ENCODE measurements at places on chromosomes 7 and 10.

GRCh38 chr7:16428672-16429071 is 7.3 kb upstream of the CRPPA start:
- DNase-seq = no peak

GRCh38 chr7:13055732-13056368 is 368.4 kb downstream of the ARL4A start:
- DNase-seq = no peak

DNA sequence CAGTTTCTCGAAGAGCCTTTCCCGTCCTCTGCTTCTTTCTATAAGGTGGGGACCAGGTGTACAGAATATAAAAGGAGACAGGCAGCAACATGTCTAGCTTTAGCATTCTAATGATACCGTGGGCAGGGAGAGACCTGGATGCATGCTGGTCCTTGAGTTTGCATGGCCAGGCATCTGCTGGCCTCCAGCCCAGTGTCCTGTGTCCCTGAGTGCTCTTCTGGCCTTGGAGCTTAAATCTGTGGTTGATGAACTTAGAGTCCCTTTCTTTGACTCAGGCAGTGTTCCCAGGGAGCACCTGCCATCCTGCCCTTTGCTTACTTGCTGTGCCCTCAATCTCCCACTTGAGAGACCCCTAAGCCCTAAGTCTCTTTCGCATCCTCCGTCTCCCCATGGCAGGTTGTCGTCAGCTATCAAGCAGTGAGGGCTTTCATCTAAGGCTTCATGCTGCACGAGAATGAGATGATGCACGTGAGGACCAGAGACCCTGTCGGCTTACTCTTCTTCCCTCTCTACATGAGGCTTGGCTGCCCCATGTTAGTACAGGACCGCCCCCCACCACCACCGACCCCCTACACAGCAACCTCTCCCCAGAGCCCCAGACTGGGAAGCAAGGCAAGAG is 313.4 kb upstream of the C7orf33 start:
- no peak for DNase-seq

- DNase-seq = no peak
These were observed 315.7 kb downstream of the TNS3 start for GRCh38 chr7:47266131-47266706.

GRCh38 chr10:43846968-43847367 is 198.3 kb upstream of the ZNF32 start:
- no peak for DNase-seq

DNA sequence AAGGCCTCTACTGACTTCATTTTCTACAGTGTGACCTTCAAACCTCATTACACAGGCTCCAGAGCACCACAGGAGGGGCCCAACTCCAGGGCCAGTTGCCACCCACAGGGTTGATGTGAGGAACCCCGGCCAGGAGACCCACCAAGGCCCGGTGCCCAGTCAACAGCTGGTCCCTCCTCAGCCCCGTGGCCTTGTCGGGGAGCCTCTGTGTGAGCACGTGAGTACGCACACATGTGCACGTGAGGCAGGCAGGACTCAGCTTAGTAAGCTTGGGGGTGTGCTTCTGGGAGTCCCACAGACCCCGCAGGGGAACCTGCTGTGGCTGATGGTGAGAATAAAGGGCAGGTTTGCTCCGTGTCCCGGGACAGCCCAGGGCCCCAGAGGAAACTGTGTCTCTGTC is 104.5 kb downstream of the VIPR2 start:
- DNase-seq = no peak

- DNase-seq = no peak
These were observed 595.9 kb downstream of the KCNMA1 start for GRCh38 chr10:77041636-77042258.

DNA sequence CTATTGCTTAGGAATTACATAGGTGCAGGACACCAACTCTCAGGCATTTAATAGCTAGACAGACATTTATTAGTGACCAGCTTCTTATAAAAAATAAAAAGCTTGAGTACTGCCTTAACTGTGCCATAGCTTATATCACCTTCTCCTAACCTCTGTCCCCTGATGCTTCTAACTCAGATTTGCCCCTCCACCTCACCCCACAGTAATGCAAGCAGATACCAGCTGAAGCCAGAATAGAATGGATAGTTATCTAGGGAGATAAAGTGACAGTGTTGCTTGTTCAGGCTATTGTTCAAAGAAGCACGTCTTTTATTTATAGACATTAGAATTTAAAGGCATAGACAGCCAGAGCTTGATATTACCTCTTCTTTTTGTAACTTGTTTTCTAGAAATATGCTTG is 99.6 kb upstream of the GLCCI1 start:
- DNase-seq = no peak

- DNase-seq = no peak
These were observed 54.8 kb downstream of the ABLIM1 start for GRCh38 chr10:114603303-114603702.

DNA sequence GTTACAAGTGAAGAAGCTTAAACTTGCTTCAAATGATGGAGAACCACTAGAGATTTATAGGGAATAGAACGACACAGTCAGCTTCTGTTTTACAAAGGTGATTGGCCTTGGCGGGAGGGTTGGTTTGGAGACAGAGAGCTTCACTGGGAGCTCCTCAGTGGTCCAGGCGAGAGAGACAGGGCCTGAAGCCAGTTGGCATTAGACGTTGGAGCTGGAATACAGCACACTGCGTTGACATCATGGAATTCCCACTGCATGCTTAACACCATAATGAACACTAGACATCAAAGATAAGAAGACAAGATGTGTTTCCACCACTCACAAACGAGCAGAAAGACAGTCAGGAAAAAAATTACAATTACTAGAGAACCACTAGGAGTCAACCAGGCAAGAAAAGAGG is 67.8 kb downstream of the TBXAS1 start:
- no peak for DNase-seq

DNA sequence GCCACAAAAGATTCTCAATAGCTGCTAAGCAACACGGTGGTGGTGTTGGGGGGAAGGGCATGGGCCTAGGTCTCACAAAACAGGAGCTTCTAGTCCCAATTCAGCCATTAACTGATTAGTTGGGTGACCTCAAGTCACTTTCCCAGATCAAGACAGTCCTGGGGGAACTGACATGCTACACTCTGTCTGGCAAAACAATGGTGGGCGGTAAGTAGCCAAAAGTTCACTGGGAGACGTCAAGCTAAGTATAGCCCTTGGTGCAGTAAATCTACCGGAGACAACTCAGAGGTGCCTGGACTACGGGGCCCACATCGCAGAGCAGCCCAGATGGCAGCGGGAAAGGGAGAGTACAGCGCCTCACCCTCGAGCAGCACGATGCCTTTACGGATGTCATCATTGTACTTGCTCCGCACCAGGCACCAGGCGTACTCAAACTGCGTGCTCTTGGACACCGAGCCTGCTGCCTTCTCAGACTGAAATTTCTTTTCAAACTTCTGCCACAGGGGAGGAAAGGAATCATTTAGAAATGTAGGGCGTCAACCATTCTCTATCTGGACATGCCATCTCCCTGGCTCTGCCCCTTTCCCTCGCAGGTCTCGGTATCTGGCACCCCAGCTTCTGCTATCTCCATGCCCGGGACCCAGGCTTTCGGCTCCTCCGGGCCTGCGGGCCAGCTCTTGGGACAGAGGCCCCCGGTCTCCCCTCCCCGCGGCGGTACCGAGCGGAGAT is 1.1 kb downstream of the FIS1 start:
- DNase-seq = no peak

GRCh38 chr7:98185101-98185500 is 26.1 kb upstream of the BHLHA15 start:
- no peak for DNase-seq

DNA sequence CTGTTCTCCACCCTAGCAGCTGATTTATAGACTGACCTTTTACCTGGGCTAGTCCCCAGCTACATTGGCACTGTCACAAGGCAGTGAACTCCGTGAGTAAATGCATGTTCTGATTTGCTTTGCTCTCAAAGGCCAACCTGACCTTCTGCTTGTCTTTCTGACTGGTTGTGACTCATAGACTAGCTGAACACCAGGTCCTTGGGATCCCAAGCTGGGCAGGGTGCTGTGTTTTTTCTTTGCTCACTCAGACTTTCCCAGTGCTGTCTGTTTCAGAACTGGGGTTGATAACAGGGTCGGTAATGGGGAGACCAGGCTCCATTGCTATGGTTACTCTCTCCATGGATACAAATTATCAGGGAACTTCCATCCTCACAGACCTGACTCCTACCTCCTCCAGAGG is 35.0 kb downstream of the EVX1 start:
- no peak for DNase-seq

- no peak for DNase-seq
These were observed 199.9 kb upstream of the ZMIZ1 start for GRCh38 chr10:78868861-78869260.

GRCh38 chr7:36620166-36620708 is 104.1 kb downstream of the AOAH start:
- DNase-seq = no peak

DNA sequence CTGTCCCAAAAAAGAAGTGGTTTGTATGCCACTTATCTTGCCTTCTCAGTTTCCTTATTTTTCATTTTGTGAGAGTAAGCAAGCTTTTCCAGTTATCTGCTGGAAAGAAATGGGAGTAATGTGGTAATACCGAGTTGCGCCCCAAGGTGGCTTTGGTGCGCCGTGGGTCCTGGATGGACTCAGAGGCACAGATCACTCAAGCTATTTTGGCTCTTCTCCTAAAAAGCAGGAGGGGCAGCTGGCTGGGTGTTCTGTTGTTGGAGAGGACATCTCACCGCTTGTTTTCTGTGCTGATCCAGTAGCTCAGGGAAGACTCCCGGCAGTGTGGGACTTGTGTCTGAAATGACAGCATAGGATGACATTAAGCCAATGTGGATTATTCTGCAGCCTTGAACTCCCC is 16.4 kb downstream of the PRKRIP1 start:
- no peak for DNase-seq

- no peak for DNase-seq
These were observed 1.5 kb upstream of the KCTD7 start for GRCh38 chr7:66627151-66627681.

- DNase-seq = no peak
These were observed 94.0 kb downstream of the AKR1D1 start for GRCh38 chr7:138170298-138170697.

DNA sequence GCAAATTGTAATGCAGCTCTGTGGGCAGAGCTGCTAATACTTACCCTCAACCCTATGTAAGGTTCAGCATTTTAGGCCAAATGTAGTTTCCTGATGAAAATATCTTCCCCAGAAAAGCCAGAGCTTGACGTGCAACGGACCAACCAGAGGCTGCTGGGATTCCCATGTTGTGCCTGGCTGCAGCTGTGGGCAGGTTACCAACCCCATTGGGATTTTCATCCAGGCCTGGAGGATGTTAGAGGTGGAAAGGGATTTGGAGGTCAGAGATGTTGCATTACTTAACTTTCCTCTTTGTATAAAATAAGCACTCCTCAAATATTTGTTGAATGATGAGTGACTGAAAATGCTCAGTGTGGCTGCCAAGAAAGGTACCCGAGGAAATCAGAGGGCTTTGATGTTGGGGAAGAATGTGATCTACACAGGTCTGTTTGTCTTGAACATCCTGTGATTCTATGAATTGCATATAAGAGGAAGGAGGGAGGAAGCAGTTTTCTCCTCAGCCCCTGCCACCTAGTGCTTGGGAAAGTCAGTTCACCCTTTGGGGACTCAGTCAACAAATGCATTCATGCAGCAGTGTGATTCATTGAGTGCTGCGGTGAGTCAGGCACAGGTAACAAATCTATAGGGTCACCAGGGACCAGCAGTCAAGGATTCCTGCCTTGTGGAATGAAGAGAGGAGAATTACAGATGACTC is 487.2 kb downstream of the RPS24 start:
- DNase-seq = no peak

DNA sequence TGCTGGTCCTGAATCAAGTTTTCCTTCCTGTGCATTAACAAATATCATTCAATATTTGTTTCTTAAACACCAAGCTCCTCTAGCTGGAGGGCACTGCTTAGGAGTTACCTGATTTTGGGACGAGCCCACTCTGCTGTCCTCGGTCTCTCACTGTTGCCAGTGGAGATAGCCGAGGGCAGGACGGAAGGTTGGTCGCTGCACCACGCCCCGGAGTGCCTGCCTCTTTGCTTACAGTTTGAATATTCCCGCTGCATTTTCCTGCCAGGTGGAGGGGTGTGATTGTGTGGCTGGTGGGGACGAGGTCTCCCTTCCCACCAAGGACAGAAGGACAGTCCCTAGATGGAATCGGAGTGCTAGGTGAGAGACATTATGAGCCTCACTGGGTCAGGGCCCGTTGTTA is 201.5 kb downstream of the DNAJB6 start:
- no peak for DNase-seq

- no peak for DNase-seq
These were observed at the start of gene GRIFIN for GRCh38 chr7:2476298-2476697. Gene GRIFIN, minus strand, starts transcription at chr7:2476398. Its CDS starts 15 bp downstream, at chr7:2476383.

- no peak for DNase-seq
These were observed 578.9 kb downstream of the AUTS2 start for GRCh38 chr7:70177166-70177565.

- DNase-seq = no peak
These were observed 48.3 kb upstream of the FAM171A1 start for GRCh38 chr10:15419279-15419874.

- no peak for DNase-seq
These were observed 208.3 kb downstream of the PRPF18 start for GRCh38 chr10:13794992-13795612.

DNA sequence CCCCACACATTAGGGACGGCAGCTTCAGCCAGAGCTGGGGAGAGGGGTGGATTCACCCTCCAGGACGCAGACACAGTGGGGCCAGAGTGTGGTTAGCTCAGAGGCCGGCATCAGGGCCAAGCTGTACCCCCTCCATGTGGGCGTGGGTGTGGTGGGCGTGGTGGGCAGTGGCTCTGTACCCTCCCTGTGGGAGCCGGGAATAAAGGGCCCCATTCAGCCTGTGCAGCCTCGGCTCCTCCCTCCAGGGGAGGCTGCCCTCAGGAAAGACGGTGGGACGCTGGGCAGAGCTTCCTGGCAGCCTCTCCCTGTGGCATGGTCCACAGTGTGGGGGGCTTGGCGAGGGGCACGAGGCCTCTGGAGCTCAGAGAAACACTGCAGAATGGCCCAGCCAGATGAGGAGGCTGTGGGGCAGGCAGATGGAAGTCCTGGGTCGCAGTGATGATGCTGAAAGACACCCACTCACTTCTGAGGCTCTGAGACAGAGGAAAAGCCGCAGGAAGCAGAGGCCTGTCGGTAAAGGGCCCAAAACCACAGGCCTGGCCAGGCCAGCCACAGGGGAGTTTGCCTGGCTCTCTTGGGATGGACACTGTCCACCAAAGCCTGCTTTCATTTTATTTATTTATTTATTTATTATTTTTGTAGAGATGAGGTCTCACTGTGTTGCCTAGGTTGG is 108.0 kb downstream of the SH3PXD2A start:
- no peak for DNase-seq

GRCh38 chr10:3510741-3511140 is 274.3 kb downstream of the KLF6 start:
- DNase-seq = no peak

DNA sequence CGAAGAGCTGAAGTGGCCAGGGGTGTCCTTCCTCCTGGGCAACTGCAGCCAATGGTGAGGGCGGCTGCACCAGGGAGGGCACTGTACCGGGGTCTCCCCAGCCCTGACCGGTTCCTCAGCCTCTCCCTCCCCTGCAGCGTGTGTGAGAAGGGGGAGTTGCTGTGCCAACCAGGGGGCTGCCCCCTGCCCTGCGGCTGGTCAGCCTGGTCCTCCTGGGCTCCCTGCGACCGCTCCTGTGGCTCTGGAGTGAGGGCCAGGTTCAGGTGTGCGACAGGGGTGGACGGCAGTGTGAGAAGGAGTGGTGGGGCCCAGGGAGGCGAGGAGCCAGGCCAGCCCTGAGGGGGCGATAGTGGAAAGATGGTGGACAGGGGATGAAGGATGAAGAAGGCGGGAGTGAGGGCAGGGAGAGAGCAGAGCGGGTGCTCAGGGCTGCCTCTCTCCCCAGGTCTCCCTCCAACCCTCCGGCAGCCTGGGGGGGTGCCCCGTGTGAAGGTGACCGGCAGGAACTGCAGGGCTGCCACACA is 30.2 kb upstream of the ZNF467 start:
- DNase-seq = no peak

- DNase-seq = no peak
These were observed 34.8 kb downstream of the TRDMT1 start for GRCh38 chr10:17166699-17167098.
